ENCODE measurements at places on chromosomes 6 and 20. TPM values are rescaled to one million over a fixed set of nuclear protein-coding genes. Genes with fewer than 3 reads are reported as not detected.

IRF4 gene
- total RNA-seq, result 0.24 TPM

TMC2 gene
- not detected for total RNA-seq

SIRPD gene
- total RNA-seq, result not detected

KCNG1 gene
- total RNA-seq, result 52.5 TPM

WFDC5 gene
- total RNA-seq, result not detected

SIGLEC1 gene
- total RNA-seq, result 0.02 TPM

SCAF8 gene
- total RNA-seq, result 18.6 TPM

Measured in A549 treated with dexamethasone at 1 μM for 4 hours (cell line).